ENCODE measurements at places on chromosomes 13 and 19.

GRCh38 chr13:73429701-73430100 is 370.9 kb downstream of the KLF5 start:
- DNase-seq = no peak

DNA sequence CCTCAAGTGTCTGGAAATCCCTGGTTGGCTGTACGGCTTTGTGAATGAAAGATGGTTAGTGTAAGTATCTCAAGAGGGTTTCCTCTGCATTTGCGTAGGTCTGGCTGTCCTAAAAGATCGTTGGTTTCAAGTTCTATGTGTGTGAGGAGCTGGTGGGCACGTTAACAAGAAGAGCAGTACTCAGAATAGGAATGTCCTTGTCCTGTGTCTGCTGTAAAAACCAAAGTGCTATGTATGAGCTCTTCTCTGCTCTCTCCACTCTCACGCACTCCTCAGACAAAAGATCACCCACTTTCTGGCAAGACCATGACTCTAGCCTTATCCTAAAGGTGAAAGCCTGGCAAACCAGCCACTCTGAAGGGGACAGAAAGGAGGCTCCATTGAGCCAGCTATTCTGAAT is 39.1 kb downstream of the USP12 start:
- DNase-seq = no peak

- DNase-seq = no peak
Measured at GRCh38 chr13:113838711-113839201, 25.1 kb downstream of the GAS6 start.

DNA sequence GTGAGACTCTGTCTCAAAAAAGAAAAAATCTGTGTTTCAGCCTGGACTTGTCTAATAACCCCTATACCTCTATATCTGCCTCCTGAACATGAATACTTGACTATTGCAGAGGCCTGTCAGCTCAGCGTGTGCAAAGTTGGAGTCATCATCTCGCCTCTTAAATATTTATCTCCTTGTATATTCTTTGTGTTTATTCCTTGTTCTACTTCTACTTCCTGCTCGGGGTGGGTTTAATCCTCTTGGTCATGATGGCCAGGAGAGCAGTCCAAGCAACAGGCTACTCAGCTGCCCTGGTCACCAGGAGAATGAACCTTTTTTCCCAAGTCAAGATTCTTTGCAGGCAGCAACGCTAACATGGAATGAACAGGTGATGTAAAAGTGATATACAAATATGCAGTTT is 119.1 kb downstream of the PCCA start:
- DNase-seq = no peak

DNA sequence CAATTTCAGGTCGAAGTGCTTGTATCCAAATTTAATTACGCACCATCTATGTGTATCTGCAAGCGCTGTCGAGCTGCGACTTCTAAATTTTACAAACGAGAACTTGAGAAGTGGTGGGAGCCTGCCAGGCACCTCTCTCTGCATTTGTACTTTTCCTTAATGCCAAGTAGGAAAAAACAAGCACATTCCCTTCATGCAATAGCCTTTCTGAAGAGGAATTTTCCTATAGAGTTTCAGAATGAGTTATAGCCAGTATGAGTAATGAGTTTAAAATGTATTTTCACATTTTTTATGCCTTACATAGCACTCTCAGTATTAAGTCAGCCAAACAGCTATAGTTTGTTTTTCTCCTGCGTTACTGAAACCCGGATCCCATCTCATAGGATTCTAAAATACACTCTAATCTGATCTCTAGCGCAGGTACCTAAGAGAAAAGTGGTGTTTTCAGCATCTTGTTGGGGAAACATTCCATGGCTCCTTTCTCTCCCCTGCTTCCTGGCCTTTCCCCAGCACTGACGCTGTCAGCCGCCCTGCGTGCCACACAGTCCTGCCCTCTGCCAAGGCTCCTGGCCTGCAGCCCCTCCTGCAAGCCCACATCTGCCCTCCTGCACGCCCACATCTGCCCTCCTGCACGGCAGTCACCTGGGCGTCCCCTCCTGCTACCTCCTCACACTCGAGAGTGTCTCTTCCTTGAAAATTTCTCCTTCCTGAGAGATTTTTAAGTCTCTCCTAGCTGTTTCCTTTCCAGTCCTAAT is 526.9 kb downstream of the MYO16 start:
- DNase-seq = peak; percentile 72
